ENCODE measurements at places on chromosomes 3 and 15. TPM values are rescaled to one million over a fixed set of nuclear protein-coding genes. Genes with fewer than 3 reads are reported as not detected.

- no peak for DNase-seq
Observed at GRCh38 chr3:150291515-150291914, 116.6 kb upstream of the TSC22D2 start.

GRCh38 chr3:50687127-50687751 lies 12.5 kb downstream of the DOCK3 start:
- no peak for DNase-seq

- peak; percentile 46 for DNase-seq
Observed at GRCh38 chr3:47475029-47475569, 642 bp downstream of the SCAP start.

Gene CGNL1
- 0.07 TPM for total RNA-seq
